Activated CD4-positive, alpha-beta memory T cell treated with anti-CD3 and anti-CD28 coated beads, Interleukin-2, amount 10 ng/mL, durations not matched to agents 7 days and 5 days (primary cell): ENCODE measurements at places on chromosomes 5 and 9. TPM values are rescaled to one million over a fixed set of nuclear protein-coding genes. Genes with fewer than 3 reads are reported as not detected.

GRCh38 chr9:124004593-124004992 lies 7.0 kb upstream of the LHX2 start:
- H3K36me3 ChIP-seq: peaks cover 3% of the 10 kb centered on the region
- no peak overlapping the region for H3K27ac ChIP-seq
- H3K4me3 ChIP-seq: no peak overlapping the region
- H3K4me1 ChIP-seq: peaks cover 15% of the 10 kb centered on the region
- no peak for DNase-seq

DNA sequence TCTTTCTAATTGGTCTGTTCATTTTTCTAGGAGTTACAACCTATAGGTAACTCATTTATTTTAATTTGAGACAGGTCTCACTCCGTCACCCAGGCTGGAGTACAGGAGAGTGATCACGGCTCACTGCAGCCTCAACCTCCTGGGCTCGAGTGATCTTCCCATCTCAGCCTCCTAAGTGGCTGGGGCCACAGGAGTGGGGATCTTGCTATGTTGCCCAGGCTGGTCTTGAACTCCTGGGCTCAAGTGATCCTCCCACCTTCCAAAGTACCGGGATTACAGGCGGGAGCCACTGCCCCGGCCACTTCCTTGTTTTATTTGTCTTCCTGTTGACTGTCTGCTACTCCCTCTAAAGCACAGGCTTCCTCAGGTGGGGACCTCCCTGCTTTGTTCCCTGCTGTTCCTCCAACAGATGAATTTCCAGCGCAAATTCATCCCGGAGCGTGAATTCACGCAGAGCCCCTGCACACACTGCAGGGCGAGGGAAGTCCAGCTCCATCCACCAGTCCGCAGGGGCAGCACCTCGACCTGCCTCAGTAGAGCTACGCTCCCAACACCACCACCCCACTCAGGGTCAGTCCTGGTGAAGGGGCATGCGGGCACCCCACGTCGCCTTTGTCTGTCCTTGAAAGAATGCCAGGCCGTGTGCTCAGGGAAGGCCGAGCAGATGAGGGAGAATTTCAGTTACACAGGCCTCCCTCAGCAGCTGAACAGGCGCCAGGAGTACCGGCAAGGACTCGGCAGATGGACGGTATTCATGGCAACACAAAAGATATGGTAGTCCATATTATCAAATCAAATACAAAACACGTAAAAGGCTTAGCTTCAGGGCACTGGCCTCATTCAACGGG lies 6.3 kb downstream of the QSOX2 start:
- peaks cover 24% of the 10 kb centered on the region for H3K4me1 ChIP-seq
- no peaks in the 10 kb centered on the region for H3K27me3 ChIP-seq
- DNase-seq: no peak
- peaks cover 7% of the 10 kb centered on the region for H3K36me3 ChIP-seq

- peaks cover 25% of the 10 kb centered on the region for H3K4me1 ChIP-seq
- H3K27me3 ChIP-seq: no peaks in the 10 kb centered on the region
- H3K4me3 ChIP-seq: peak overlapping the region; percentile 74
- peak overlapping the region; percentile 94 for H3K27ac ChIP-seq
- DNase-seq: no peak
Observed at GRCh38 chr9:129412814-129413536, 207.9 kb downstream of the C9orf50 start.

GRCh38 chr5:54820346-54821134 lies 164.9 kb downstream of the ESM1 start:
- H3K27ac ChIP-seq: no peak overlapping the region
- no peaks in the 10 kb centered on the region for H3K4me1 ChIP-seq
- no peak overlapping the region for H3K4me3 ChIP-seq
- no peaks in the 10 kb centered on the region for H3K36me3 ChIP-seq
- peaks cover 35% of the 10 kb centered on the region for H3K27me3 ChIP-seq
- no peak for DNase-seq

GRCh38 chr9:5587024-5587423 lies 41.9 kb upstream of the RIC1 start:
- no peak overlapping the region for H3K4me3 ChIP-seq
- peak overlapping the region; percentile 87 for H3K27ac ChIP-seq
- H3K36me3 ChIP-seq: peaks cover 10% of the 10 kb centered on the region
- peak; percentile 45 for DNase-seq
- H3K27me3 ChIP-seq: peaks cover 5% of the 10 kb centered on the region

GRCh38 chr9:91647371-91647770 lies 223.7 kb upstream of the NFIL3 start:
- H3K4me3 ChIP-seq: no peak overlapping the region
- peaks cover 23% of the 10 kb centered on the region for H3K27me3 ChIP-seq
- H3K36me3 ChIP-seq: no peaks in the 10 kb centered on the region
- DNase-seq: no peak
- H3K4me1 ChIP-seq: no peaks in the 10 kb centered on the region
- no peak overlapping the region for H3K27ac ChIP-seq

- DNase-seq: no peak
- no peak overlapping the region for H3K4me3 ChIP-seq
- no peaks in the 10 kb centered on the region for H3K4me1 ChIP-seq
- no peak overlapping the region for H3K27ac ChIP-seq
- no peaks in the 10 kb centered on the region for H3K27me3 ChIP-seq
- no peaks in the 10 kb centered on the region for H3K36me3 ChIP-seq
Observed at GRCh38 chr5:4614088-4614487, 526.0 kb upstream of the ADAMTS16 start.

DNA sequence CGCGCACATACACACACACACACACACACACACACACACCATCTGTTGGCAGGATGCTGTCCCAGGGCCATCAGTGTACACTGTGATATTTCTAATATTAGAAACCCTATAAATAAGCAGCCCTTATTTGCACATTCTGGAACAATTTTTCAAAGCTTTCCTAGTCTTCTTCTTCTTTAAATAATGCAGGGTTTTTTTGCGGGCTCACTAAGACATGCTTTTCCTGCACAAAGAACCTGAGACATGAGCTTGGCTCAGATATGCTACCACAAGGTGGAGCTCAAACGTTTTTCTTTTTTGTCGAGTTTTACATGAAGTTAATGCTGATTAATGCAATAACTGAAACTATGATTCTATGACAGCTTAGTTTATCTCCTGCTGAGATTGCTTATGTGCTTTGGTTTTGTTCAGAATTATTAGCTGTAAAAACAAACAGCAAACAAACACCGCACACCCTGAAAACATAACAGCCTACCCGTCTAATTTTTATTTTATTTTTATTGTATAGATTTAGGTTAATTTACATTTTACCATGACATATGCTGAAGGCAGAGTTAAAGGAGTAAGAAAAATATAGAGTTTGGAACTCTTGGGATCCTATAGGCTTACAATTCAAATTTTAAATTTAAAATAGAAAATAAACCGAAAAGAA lies 95.8 kb downstream of the ALDH1A1 start:
- no peak overlapping the region for H3K27ac ChIP-seq
- no peak overlapping the region for H3K4me3 ChIP-seq
- DNase-seq: no peak
- H3K27me3 ChIP-seq: no peaks in the 10 kb centered on the region

GRCh38 chr5:172638209-172638768 lies 2.8 kb upstream of the NEURL1B start:
- no peak for DNase-seq
- peaks cover 9% of the 10 kb centered on the region for H3K4me1 ChIP-seq
- H3K27me3 ChIP-seq: peaks cover 33% of the 10 kb centered on the region
- no peaks in the 10 kb centered on the region for H3K36me3 ChIP-seq
- no peak overlapping the region for H3K27ac ChIP-seq

GRCh38 chr5:53478411-53479044 lies 1.9 kb upstream of the FST start:
- H3K27me3 ChIP-seq: peaks cover 67% of the 10 kb centered on the region
- peaks cover 35% of the 10 kb centered on the region for H3K4me1 ChIP-seq
- H3K27ac ChIP-seq: no peak overlapping the region
- peak overlapping the region; percentile 59 for H3K4me3 ChIP-seq

- no peaks in the 10 kb centered on the region for H3K4me1 ChIP-seq
- no peak overlapping the region for H3K4me3 ChIP-seq
- no peak for DNase-seq
- no peak overlapping the region for H3K27ac ChIP-seq
- H3K27me3 ChIP-seq: no peaks in the 10 kb centered on the region
- no peaks in the 10 kb centered on the region for H3K36me3 ChIP-seq
Observed at GRCh38 chr9:130396581-130396980, 48.2 kb upstream of the ASS1 start.

- H3K27me3 ChIP-seq: no peaks in the 10 kb centered on the region
- no peaks in the 10 kb centered on the region for H3K36me3 ChIP-seq
- H3K4me3 ChIP-seq: no peak overlapping the region
- no peaks in the 10 kb centered on the region for H3K4me1 ChIP-seq
- H3K27ac ChIP-seq: no peak overlapping the region
- DNase-seq: no peak
Observed at GRCh38 chr5:117803533-117803932, 1184.8 kb downstream of the DTWD2 start.

DNA sequence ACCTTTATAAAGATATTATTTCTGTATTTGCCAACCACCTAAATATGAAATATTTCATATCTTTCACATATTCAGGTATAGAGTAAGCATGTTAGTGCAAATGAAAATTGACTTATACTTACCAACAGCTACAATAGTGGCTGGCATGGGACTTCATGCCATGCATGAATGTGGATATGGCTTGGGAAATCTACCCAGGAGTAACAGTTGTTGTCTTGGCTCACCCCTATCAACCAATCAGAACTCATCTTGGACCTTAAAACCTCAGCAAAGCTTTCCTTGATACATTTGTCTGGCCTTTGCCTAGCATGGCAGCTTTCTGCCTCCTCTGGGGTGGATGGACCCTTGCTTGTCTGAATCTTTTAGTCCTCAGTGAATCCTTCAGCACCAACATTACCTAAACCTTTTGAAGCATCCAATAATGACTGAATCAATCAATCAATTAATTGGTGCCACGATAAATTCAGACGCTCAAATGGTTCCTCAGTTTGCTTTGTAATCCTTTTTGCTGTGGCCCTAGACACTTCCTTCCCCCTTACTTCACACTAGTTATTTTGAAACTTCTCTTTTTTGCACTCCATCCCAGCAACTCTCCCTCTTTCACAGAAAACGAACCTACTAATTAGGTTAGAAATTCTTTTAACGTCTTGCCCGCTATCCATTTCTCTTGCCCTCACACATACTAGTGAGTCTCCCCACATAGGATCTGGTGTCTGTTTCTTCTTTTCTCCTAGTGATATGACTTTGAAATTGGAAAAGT lies 132.3 kb upstream of the ZNF608 start:
- H3K27me3 ChIP-seq: no peaks in the 10 kb centered on the region
- H3K27ac ChIP-seq: no peak overlapping the region

DNA sequence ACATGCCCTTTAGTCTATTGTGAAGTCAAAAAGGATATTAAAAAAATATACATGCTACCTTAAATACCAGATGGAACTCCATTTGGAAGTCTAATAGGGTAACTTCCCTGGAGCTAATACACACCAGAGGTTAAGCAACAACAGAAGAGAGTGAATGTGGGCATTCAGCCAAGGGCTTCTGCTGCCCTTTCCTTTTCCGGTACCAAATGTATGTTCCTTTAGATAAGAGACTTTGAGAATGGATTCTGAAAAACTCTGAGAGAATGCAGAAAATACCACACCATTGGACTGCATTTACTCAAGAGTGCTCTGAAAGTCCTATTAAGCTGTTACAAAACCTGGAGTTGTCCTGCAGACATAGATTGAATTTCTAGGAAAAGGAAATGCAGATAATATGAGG lies 23.8 kb upstream of the TRPM3 start:
- DNase-seq: no peak
- H3K4me1 ChIP-seq: no peaks in the 10 kb centered on the region
- H3K4me3 ChIP-seq: no peak overlapping the region
- H3K36me3 ChIP-seq: no peaks in the 10 kb centered on the region
- no peak overlapping the region for H3K27ac ChIP-seq
- H3K27me3 ChIP-seq: no peaks in the 10 kb centered on the region

DNA sequence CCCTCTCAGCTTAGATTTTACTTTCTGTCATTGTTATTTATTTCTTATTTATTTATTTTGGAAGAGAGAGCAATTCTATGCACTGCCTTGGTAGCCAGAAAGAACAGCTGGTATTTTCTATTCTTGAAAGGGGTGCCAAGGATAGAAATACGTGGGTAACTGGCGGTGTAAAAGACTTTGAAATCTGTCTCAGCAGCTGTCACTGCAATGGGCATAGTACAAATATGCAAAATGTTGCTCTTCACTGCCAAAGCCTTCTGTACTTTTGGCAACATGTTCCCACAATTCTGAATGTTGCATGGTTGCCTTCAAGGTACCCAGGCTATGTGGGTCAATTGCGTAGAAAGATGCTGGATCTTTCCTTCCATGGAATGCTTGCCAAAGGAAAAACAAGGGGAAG lies 230.2 kb upstream of the EDIL3 start:
- H3K27me3 ChIP-seq: no peaks in the 10 kb centered on the region
- no peak for DNase-seq
- H3K36me3 ChIP-seq: no peaks in the 10 kb centered on the region
- no peaks in the 10 kb centered on the region for H3K4me1 ChIP-seq
- H3K4me3 ChIP-seq: no peak overlapping the region

GRCh38 chr9:14313378-14313940 lies 482 bp downstream of the NFIB start:
- peaks cover 12% of the 10 kb centered on the region for H3K36me3 ChIP-seq
- no peak overlapping the region for H3K27ac ChIP-seq
- DNase-seq: no peak
- peaks cover 26% of the 10 kb centered on the region for H3K4me1 ChIP-seq

DNA sequence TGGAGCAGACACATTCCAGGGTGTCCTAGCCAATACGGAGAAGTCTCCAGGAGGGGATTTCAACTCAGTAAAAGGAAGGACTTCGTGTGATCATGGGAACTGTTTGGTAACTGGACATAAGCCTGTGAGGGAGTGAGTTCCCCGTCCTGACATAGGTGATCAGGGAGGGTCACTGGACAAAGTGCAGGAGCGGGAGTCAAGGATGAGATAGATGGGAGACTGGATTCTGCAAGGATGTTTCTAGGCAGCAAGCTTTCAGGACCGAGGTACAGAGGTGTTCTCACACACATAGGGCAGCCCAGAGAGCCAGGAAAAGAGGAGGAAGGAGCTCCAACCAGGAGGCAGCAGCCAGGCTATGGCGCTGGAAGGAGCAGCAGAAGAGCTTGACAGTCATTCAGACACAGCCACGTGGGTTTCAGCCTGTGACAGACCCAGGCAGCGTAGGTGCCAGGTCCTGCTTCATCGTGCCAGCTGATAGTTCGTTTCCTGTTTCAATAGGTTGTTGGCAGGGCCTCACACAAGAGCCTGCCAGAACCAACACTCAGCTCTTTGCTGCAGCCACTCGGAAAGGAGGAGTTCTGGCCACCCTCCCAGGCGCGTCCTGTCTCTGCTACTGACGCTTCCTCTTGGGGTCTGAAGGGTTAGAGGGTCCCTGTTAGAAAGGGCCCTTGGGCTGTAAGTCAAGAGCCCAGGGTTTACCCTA lies 84.1 kb downstream of the AMBP start:
- H3K4me1 ChIP-seq: no peaks in the 10 kb centered on the region
- no peak for DNase-seq
- H3K4me3 ChIP-seq: no peak overlapping the region
- H3K36me3 ChIP-seq: no peaks in the 10 kb centered on the region
- no peaks in the 10 kb centered on the region for H3K27me3 ChIP-seq

SPINK7 gene
- total RNA-seq: not detected

CCNJL gene
- not detected for total RNA-seq

DND1 gene
- 2.2 TPM for total RNA-seq

PIGO gene
- total RNA-seq: 28.6 TPM

STING1 gene
- 277 TPM for total RNA-seq

PHF24 gene
- total RNA-seq: not detected

PCDH1 gene
- not detected for total RNA-seq

SPRY4 gene
- total RNA-seq: 1.3 TPM

CCDC171 gene
- 2.1 TPM for total RNA-seq

FAM81B gene
- not detected for total RNA-seq

PRXL2C gene
- 11.2 TPM for total RNA-seq

NRARP gene
- total RNA-seq: 0.71 TPM

SLC6A7 gene
- not detected for total RNA-seq

PCDHGA12 gene
- total RNA-seq: not detected
